Activated CD4-positive, CD25-positive, alpha-beta regulatory T cell (primary cell): ENCODE measurements at places on chromosomes 5 and 9.

DNA sequence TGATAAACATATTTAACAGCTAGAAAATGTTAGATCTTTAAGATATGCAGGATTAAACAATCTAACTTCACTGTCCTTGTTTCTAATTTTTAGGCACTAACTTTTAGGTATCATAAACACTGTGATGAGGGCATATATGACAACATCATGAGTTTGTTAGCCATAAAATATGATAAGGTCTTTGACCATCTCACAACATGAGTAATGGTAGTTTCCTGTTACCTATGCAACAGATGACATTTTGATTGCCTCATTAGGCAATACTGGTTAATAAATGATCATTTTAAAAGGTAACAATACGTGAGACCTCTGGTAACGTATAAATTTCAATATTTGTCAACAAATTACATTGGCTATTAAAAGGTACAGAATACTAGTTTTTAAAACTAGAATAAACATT is 613.5 kb downstream of the PDE4D start:
- DNase-seq, result no peak

DNA sequence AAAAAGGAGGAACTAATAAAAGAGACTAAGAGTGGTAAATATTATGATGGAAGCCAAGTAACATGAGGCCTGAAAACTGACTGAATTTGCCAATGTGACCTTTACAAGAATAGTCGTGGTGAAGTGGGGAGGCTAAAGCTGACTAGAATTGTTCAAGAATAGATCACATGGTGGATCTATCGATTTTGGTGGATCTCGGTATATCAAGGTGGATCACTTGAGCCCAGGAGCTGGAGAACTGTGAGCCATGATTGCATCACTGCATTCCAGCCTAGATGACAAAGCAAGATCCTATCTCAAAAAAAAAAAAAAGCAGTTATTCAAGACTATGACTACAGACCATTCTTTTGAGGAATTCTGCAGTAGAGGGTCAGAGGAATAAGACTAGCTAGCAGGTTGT is 15.1 kb downstream of the ERMP1 start:
- DNase-seq, result no peak

GRCh38 chr9:82171271-82171670 is 182.7 kb downstream of the SPATA31D1 start:
- DNase-seq, result no peak

DNA sequence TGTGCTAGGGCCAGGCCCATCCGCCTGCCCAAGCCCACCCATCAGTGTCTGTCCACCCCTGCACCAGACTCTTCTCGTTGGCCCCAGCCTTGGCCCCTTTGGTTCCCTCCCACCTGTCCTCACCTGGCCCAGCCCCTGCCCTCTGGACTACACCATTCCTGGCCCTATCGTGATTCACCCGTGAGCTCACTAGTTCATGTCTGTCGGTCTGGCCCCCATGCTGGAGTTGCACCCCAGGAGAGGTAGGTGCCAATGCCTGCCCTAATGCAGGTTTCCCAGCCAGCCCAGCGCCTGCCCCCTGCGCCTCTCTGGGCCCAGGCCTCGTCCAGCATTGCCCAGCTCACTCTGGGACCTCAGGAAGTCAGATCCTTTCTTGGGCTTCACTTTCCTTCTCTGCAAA is 115.4 kb upstream of the LMX1B start:
- DNase-seq, result no peak

DNA sequence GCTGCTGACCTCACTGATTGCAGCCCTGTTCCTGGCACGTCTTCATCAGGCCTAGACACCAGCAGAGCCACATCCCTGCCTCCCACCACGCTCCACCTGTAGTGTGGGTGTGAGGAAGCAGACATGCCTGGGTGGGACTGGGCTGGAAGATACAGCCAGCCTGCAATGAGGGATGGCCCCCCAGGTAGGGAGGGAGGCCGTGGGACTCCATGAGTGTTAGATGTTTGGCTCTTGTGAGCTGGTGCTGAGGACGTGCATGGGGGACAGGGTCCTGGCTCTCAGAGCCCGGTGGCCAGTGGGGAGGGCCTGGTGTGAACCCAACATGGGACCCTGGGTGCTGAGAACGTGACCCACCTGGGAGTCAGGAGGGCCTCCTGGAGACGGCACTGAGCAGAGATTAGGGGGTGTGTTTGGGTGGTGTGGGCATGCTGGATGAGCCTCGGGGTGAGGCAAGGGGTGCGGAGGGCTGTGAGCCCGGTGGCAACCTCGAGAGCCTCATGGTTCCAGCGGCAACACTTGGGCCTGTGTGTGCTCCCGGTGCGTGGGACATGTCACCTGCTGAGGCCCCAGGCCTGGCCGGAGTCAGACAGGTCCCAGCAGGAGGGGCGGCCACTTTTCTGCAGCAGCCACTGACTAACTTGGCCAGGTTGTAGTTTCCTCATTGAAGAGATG is 87.6 kb downstream of the PHF2 start:
- DNase-seq, result no peak

DNA sequence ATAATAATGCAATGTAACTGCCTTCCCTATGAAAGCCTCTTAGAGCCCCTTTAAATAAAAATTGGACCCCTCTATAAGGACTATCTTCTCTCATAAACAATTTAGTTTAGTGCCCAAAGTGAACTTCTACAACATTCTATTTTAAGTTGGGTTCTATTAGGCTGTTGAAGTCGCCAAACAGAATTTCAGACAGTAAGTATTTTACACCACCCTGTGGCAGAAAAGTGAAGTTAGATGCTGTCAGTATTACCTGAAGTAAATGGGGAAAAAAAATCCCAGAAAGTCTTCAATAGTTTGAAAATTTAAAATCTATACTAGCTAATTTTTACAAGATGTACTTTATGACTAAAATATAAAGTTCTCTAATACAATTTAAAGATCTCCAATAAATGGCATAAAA is 29.5 kb downstream of the CAAP1 start:
- no peak for DNase-seq

DNA sequence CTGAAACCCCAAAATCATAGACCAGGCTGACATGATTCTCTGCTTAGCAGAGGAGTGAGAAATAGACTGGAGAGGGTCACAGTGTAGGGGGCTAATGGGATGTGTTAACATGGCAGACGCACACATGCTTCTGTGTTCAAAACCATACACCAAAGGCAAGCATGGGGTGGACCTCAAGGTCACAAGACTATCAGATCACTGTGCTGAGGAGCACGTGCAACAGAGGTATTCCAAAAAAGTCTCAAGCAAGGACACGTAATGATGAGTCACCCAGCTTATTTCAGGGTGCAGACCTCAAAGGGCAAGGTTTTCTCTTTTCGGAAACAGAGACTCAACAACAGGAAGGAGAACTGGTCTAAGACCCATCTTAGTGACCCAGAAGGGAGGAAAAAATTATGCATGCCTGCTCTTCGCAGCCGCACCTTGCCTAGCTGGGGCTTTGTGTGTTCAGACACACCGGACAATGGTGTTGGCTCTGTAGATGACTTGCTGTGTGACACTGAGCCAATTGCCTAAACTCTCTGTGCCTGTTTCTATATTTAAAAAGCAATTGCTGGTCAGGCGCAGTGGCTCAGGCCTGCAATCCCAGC is 20.3 kb downstream of the WHRN start:
- no peak for DNase-seq

DNA sequence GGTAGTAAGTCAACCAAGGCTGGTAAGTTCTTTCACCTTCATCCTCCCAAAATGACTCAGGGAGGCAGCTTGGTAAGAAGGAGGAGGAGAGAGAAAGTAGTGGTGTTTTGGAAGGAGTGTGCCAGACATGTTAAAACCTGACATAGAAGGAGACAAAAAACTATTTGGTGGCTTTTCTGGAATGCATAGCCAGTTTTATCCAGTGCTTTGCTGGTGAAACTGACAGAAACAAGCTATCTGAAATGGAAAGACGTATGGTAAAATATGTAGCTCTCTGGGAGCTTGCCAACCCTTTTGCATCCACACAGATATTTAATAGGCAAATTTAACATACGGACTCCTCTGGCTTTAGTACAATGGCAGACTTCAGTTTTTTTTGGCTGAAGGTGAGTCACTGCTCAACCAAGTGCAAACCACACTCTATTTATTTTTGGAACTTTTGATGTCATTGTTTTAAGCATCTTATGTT is 45.4 kb downstream of the RAB14 start:
- DNase-seq, result no peak

DNA sequence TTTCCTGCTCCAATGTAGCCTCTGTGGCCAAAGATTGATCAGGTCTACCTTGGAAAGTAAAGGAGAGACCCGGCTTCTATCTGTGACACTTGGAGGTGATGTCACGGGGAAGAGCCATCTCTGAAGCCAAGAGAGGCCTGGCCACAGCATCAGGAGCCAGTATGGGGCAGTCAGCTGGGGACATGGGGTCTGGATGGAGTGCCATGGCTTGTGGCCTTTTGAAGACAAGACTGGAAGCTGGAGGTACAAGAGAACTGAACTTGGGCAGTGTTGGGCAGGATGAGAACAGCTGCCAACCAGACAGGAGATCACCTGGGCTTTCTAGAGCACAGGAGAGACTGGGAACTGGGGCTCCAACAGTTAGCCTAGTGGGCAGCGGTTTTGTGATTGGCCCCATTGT is 190.7 kb downstream of the TENT4A start:
- DNase-seq, result no peak

- DNase-seq, result no peak
Measured at GRCh38 chr5:114391321-114391720, 29.5 kb downstream of the KCNN2 start.

GRCh38 chr5:111224561-111225345 is 569 bp downstream of the CAMK4 start:
- peak; percentile 16 for DNase-seq

- peak; percentile 58 for DNase-seq
Measured at GRCh38 chr9:89418882-89419640, 78.9 kb downstream of the SEMA4D start.

DNA sequence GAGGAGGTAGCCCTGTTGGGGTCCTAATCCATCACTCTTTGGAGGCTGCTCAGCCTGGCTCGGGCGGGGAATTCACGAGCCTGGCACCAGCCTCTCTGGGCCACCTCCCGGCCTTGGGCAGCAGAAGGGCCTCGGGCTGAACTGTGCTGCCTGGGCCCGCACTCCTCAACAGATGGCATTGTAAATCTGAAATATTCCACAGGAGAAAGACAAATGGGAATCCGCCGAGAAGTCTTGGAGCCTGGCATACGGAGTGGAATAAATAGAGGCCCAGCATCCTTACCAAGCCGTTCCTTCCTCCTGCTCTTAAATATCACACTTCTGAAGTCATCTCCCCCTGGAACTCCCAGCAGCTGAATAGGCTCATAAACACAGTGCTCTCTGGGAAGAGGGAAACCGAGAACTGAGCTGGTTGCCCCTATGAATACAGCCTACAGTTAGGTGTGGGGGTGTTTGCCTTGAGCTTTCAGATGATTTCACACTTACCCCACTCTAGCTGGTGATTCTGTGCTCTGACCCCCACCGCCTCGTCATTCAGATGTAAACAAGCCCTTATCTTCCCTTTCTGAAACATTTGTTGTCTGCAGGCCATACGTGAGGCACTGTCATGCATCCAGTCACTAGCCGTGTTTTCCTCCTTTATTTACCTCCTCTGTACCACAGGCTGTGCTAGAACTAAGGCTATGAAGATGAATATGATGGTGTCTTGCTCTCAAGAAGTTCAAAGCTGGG is 455.0 kb upstream of the CLINT1 start:
- no peak for DNase-seq

DNA sequence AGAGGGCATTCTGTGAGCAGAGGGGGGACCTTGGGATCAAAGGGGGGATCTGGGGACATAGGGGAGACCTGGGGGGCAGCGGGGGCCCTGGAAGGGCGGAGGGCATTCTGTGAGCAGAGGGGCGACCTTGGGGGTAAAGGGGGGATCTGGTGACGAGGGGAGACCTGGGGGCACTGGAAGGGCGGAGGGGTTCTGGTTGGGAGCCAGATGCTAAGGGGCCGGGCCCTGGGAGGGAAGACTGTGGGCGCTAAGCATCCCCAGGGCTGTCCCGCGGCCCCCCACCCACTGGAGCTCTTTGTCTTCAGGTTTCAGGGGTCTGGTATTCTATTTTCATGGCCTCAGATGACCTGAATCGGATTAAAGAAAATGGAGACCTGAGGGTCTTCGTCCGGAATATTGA is 748 bp downstream of the LCN9 start:
- no peak for DNase-seq

DNA sequence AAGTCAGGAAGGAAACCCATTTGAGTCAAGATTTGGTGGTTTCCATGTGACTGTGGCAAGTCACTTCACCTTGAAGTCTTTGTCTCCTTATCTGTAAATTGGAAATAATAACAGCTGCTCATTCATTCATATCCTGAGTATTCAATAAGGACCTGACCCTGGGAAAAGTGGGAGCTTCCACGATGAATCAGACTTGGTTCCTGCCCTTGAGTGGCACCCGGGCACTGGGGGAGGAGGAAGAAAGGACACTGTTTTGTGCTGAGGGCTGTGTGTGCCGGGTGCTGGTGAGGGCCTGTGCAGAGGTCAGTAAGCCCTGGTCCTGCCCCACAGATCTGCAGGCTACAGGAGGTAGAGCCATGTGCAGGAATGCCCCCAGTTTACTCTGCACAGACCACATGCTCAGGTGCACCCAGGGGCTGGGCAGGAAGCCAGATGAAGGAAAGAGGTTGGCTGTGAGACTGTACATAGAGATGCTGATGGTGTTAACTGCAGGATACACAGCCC is 6.8 kb downstream of the NDST1 start:
- DNase-seq, result no peak

- no peak for DNase-seq
Measured at GRCh38 chr5:69510694-69511093, 18.1 kb downstream of the OCLN start.

DNA sequence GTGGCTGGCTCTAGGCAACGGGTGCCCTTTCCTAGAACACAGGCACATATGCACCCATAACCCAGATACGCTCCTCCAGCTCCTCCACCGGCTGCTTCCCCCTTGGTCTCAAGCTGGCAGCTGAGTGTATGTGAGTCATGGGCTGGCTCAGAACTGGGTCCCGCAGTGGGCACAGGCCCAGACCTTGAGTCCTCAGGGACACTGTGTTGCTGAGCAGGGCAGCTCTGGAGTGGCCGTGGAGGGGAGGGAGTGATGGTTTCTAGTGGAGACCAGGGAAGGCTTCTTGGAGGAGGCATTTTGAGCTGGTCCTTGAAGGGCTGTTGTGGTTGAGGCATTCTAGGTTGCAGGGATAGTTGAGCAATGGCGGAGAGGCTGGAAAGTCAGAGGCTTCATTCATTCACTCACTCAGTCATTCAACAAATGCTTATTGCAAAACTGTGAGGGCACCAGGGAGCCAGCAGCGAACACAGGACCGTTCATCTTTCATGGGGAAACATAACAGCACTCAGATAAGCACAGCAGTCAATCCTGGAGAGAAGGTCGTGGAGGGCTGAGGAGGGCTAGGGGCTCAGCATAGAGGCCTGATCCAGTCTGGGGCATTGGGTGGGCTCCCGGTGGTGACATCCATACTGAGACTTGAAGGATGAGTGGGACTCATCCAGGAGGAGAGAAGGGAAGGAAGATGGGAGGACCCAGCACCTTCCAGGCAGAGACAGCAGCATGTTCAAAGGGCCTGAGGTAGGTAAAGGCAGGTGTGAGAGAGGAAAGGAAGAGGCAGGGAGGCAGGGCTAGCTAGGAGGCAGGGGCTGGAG is 2.4 kb downstream of the BBLN start:
- no peak for DNase-seq

GRCh38 chr5:87125766-87126165 is 141.9 kb upstream of the RASA1 start:
- no peak for DNase-seq

- DNase-seq, result no peak
Measured at GRCh38 chr5:124643336-124643735, 103.1 kb downstream of the ZNF608 start.

GRCh38 chr5:125485771-125486170 is 739.3 kb upstream of the ZNF608 start:
- no peak for DNase-seq

GRCh38 chr5:67299231-67299735 is 102.7 kb upstream of the CD180 start:
- DNase-seq, result no peak

- no peak for DNase-seq
Measured at GRCh38 chr5:131810510-131811249, 13.9 kb upstream of the FNIP1 start.
